ENCODE measurements at places on chromosomes 7 and 10. TPM values are rescaled to one million over a fixed set of nuclear protein-coding genes. Genes with fewer than 3 reads are reported as not detected.

GRCh38 chr7:157423348-157423747 is 86.5 kb downstream of the DNAJB6 start:
- no peaks in the 10 kb centered on the region for H3K36me3 ChIP-seq
- H3K27ac ChIP-seq: no peak overlapping the region

- peak overlapping the region; percentile 34 for H3K4me3 ChIP-seq
- H3K36me3 ChIP-seq: no peaks in the 10 kb centered on the region
- no peak for DNase-seq
- H3K27me3 ChIP-seq: peaks cover 72% of the 10 kb centered on the region
- no peak overlapping the region for H3K27ac ChIP-seq
- H3K4me1 ChIP-seq: no peaks in the 10 kb centered on the region
These were observed 662 bp downstream of the NRCAM start for GRCh38 chr7:108455551-108455997.

DNA sequence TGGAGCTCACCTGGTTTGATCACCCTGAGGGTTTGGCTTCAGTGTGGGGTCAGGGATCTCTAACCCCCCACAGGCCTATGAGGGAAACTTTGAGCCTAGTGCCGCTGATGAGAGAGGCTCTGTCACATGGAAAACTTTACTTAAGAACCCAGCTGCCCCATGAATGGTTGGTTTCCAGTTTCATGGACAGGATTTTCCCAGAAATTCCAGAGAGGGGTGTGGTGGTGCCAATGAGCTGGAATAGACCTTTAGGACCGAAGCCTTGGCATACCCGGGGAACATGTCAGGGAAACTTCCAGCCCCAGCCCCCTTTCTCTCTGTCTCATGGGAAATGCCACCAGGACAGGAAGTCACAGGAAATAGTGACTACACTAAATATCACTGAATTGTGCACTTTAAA is 36.9 kb downstream of the AKR1B1 start:
- no peaks in the 10 kb centered on the region for H3K4me1 ChIP-seq
- no peaks in the 10 kb centered on the region for H3K27me3 ChIP-seq
- no peak overlapping the region for H3K4me3 ChIP-seq
- H3K27ac ChIP-seq: no peak overlapping the region

- H3K4me3 ChIP-seq: no peak overlapping the region
- H3K36me3 ChIP-seq: no peaks in the 10 kb centered on the region
- peak; percentile 35 for DNase-seq
- H3K27ac ChIP-seq: no peak overlapping the region
- H3K4me1 ChIP-seq: peaks cover 18% of the 10 kb centered on the region
These were observed 79.8 kb downstream of the EPDR1 start for GRCh38 chr7:38000272-38000671.

GRCh38 chr7:35717013-35717412 is 22.1 kb upstream of the HERPUD2 start:
- no peaks in the 10 kb centered on the region for H3K36me3 ChIP-seq
- peaks cover 24% of the 10 kb centered on the region for H3K4me1 ChIP-seq
- no peak overlapping the region for H3K4me3 ChIP-seq
- H3K27ac ChIP-seq: peak overlapping the region; percentile 75
- no peaks in the 10 kb centered on the region for H3K27me3 ChIP-seq

DNA sequence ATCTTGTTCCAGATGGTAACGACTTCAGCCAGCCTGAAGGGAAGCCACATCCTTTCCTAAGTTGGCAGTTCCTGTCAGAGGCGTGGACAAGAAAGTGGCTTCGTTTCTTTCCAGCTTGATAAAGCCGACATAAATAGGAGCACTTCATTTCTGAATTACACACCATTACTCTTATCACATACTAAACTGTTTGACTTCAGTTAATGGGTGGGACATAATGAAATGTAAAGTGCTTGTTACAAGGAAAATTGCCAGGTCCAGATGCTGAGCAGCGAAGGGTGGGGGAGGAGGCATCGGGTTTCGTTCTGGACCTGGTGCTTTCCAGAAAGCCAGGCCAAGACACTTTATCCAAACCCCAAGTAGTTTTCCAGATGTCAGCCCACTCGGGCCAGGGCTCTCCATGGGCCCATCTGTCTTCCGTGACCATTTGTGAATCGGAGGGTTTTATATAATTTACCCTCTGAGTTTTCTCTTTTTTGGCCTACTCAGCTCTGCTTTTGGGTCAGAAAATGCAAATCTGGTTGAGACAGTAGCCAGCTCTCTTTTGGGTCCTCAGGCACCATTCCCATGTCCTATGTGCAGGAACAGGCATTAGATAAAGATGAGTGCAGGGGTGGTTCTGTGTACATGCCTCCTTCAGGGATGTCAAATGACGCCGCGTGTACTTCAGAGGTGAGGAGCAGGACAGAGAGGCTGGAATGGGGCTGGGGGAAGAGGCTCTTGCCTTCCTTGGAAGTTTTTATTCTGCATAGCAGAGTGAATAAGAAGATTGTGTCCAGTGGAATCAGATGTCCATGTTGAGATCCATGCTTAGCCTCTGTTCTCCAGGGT is 90.2 kb downstream of the TACC2 start:
- no peaks in the 10 kb centered on the region for H3K4me1 ChIP-seq
- DNase-seq: peak; percentile 12
- H3K27me3 ChIP-seq: no peaks in the 10 kb centered on the region
- H3K36me3 ChIP-seq: no peaks in the 10 kb centered on the region
- no peak overlapping the region for H3K27ac ChIP-seq

DNA sequence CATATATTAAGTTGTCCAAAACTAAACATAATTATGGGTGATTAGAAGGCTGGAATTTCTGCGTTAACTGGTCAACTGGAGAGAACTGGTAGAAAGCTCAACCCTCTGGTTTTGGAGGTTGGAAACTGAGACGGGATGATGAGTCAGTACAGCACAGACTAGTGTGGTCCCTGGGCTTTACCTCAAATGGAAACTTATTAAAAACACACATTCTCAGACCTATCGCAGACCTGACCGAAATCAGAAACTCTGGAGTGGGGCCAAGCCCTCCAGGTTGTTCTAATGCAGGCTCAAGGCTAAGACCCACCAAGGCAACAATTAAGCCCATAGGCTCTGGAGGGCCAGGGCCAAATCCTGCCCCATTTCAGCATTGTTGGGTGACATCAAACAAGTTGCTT is 136.9 kb downstream of the KCNMA1 start:
- H3K4me3 ChIP-seq: no peak overlapping the region
- no peak overlapping the region for H3K27ac ChIP-seq
- no peaks in the 10 kb centered on the region for H3K27me3 ChIP-seq
- DNase-seq: no peak
- H3K4me1 ChIP-seq: no peaks in the 10 kb centered on the region

DNA sequence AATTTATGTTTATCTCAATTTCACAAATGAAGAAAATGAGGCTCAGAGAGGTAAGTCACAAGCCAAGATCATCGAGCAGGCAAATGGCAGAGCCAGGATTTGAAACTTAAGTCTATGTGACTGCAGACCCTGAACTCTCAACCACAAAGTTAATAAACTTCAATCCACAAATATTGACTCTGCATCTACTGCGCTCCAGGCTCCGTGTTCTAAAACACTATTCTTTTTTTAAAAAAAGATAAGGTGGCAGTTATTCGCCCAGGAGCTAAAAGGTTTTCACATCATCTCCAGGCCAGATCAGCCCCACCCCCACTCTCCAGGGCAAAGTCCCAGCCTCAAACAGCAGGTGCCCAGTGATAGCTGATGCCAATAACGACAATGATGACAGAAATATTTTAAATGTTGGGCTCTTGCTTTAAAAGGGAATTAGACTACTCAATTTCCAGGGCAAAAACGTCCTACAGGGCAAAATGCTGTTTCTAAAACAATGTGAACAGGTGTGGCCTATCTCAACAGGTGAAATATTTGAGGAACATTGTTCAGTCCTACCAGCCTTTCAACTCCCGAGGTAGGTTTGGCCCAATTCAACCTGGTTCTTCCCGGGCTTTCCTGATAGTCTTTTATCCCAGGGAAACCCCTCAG is 85.2 kb downstream of the SORBS1 start:
- DNase-seq: no peak
- H3K27me3 ChIP-seq: no peaks in the 10 kb centered on the region
- H3K4me3 ChIP-seq: no peak overlapping the region
- no peaks in the 10 kb centered on the region for H3K36me3 ChIP-seq
- peaks cover 65% of the 10 kb centered on the region for H3K4me1 ChIP-seq

NEUROD6 gene
- not detected for polyA plus RNA-seq

GIMAP6 gene
- not detected for polyA plus RNA-seq

OR9A2 gene
- not detected for polyA plus RNA-seq
